ENCODE measurements at places on chromosomes 6 and 20. TPM values are rescaled to one million over a fixed set of nuclear protein-coding genes. Genes with fewer than 3 reads are reported as not detected.

DNA sequence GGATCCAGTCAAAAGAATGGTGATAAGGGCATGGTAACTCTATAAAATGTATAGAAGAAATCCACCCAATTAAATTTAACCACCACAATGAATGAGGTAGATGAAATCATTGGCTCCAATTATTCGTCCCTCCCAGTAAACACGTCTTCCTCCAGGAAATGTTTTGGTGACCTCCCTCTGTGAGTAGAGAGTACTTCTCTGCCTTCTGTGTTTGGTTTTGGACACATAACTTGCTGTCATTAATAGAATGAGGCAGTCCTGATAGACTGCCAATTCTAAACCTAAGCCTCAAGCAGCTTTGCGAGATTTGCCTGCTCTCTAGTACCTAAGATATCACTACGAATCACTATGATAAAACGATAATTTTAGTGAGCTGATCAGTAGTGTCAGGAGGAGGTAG is 632.8 kb downstream of the HDGFL1 start:
- H3K27ac ChIP-seq: no peak overlapping the region
- no peaks in the 10 kb centered on the region for H3K4me1 ChIP-seq
- H3K27me3 ChIP-seq: no peaks in the 10 kb centered on the region
- no peak for DNase-seq
- no peaks in the 10 kb centered on the region for H3K36me3 ChIP-seq

GRCh38 chr6:163285691-163286090 is 128.8 kb upstream of the QKI start:
- no peaks in the 10 kb centered on the region for H3K36me3 ChIP-seq
- no peak overlapping the region for H3K4me3 ChIP-seq
- no peak overlapping the region for H3K27ac ChIP-seq
- H3K27me3 ChIP-seq: peaks cover 4% of the 10 kb centered on the region

DNA sequence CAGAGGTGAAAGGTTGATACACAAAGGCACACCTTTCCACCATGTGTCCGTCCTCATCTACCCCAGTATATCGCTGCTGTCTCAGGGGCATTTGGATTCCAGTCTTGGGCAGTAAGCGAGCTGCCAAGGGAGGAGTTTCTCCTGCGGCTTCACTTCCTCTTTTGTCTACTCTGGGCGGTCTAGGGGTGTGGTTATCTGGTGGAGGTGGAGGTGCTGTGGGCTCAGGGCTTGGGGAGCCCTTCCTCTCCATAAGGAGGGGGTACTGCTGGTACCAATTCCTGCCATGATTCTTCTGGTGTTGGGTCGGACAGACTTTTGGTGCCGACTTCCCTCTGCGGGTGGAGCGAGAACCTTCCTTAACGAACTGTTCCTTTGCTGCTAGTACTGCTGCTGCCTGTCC is 31.9 kb upstream of the FABP7 start:
- DNase-seq: no peak
- no peaks in the 10 kb centered on the region for H3K36me3 ChIP-seq
- H3K27me3 ChIP-seq: no peaks in the 10 kb centered on the region
- peaks cover 16% of the 10 kb centered on the region for H3K4me1 ChIP-seq

- H3K4me1 ChIP-seq: peaks cover 5% of the 10 kb centered on the region
- no peaks in the 10 kb centered on the region for H3K27me3 ChIP-seq
- H3K27ac ChIP-seq: no peak overlapping the region
- peaks cover 20% of the 10 kb centered on the region for H3K36me3 ChIP-seq
- DNase-seq: no peak
- H3K4me3 ChIP-seq: no peak overlapping the region
Observed at GRCh38 chr6:119276211-119276610, 73.3 kb downstream of the MAN1A1 start.

- no peaks in the 10 kb centered on the region for H3K27me3 ChIP-seq
- no peak overlapping the region for H3K4me3 ChIP-seq
- no peaks in the 10 kb centered on the region for H3K36me3 ChIP-seq
- DNase-seq: no peak
Observed at GRCh38 chr6:4401408-4402368, 266.3 kb upstream of the ECI2 start.

DNA sequence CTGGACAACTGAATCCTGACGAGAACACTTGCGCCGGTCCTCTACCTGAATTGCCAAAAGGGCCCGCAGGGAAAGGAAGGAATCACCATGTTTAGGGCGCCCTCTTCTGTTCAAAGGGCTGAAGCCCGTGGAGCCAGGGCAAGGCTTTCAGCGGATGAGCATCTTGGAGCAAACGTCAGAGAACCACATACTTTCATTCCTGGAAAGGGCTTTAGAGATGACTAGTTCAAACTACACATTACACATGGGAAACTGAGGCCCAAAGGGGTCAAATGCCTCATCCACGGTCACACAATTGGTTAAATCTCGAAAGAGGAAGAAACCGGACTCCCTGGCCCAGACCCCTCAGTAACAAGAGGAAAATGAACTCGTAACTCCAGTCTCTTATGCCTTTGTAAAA is 11.5 kb upstream of the ZNF133 start:
- no peak overlapping the region for H3K4me3 ChIP-seq
- peaks cover 10% of the 10 kb centered on the region for H3K4me1 ChIP-seq
- no peaks in the 10 kb centered on the region for H3K36me3 ChIP-seq
- peaks cover 19% of the 10 kb centered on the region for H3K27me3 ChIP-seq

GRCh38 chr6:43988801-43989200 is 138.5 kb downstream of the MRPL14 start:
- no peak overlapping the region for H3K27ac ChIP-seq
- peaks cover 6% of the 10 kb centered on the region for H3K27me3 ChIP-seq
- H3K4me1 ChIP-seq: no peaks in the 10 kb centered on the region
- H3K36me3 ChIP-seq: no peaks in the 10 kb centered on the region
- no peak overlapping the region for H3K4me3 ChIP-seq

DNA sequence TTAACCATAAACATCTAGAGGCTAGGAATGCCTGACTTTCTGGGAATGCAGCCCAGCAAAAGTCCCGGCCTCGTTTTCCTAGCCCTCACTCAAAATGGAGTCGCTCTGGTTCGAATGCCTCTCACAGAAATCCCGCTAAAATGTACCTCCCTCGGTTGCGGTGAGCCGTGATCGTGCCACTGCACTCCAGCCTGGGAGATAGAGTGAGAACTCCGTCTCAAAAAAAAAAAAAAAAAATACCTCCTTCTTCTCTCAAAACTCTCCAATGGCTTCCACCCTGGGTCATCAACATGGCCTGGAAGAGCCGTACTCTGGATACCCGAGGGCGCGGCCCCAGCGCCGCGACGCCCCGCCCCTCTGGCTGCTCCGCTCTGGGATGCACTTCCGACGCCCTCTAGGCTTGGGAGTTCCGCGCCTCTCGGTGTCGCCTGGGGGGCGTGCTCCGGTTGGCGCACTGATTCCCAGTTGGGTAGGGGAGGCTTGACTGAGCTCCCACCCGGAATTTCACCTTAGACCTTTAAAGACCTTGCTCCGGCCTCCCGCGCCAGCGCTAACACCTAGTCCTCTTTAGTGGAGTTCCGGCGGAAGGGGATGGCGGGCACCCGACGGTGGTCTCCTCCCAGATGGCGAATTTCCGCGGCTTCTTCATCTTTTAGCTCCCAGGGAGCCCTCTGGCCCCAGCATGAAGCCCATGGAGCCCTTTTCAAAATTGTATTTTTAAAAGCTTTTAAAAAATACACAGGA is 12.3 kb downstream of the HMGN4 start:
- H3K27ac ChIP-seq: peak overlapping the region; percentile 72
- H3K27me3 ChIP-seq: no peaks in the 10 kb centered on the region
- H3K36me3 ChIP-seq: peaks cover 14% of the 10 kb centered on the region

GRCh38 chr20:4836935-4837334 is 115.2 kb downstream of the PRND start:
- H3K4me1 ChIP-seq: no peaks in the 10 kb centered on the region
- H3K27ac ChIP-seq: no peak overlapping the region
- H3K36me3 ChIP-seq: no peaks in the 10 kb centered on the region
- H3K27me3 ChIP-seq: peaks cover 29% of the 10 kb centered on the region
- H3K4me3 ChIP-seq: no peak overlapping the region

DNA sequence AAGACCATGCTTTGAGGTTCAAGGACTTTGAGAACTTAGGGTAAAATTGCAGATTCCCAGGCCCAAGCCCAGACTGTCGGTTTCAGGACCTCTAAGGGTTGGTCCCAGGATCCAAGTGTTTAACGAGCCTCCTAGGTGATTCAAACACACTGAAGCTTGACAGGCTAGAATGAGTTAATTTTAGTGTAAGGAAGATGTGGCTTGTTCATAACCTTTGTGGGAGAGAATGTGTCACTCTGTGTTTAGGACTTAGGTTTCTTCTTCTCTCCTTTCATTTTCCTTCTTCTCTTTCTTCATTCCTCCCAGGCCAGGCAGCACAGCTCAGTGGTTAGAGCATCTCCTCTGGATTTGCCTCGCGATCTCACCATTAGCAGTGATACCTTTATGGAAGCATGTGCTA is 104.8 kb upstream of the KCNG1 start:
- peaks cover 10% of the 10 kb centered on the region for H3K27me3 ChIP-seq
- H3K4me3 ChIP-seq: no peak overlapping the region
- no peak for DNase-seq
- peaks cover 10% of the 10 kb centered on the region for H3K4me1 ChIP-seq

THEMIS gene
- total RNA-seq: 11.3 TPM

TCF21 gene
- total RNA-seq: not detected

RHAG gene
- not detected for total RNA-seq

SLC17A1 gene
- total RNA-seq: not detected

RPP21 gene
- total RNA-seq: 62.8 TPM

SAMHD1 gene
- total RNA-seq: 59.9 TPM

All from activated T-helper 1 cell treated with anti-CD3 and anti-CD28 coated beads, Interleukin-12 subunit alpha, Interleukin-12 subunit beta, Interleukin-2, Interleukin-4 antibody, amounts not matched to agents 30 ng/mL and 10 ng/mL and 1 ng/mL, durations not matched to agents 14 hours and 24 hours and 36 hours (primary cell).